Natural killer cell (primary cell): ENCODE measurements at places on chromosomes 11 and 22.
A peak's percentile ranks its signal among the peaks of the same experiment; 100 is the strongest.

DNA sequence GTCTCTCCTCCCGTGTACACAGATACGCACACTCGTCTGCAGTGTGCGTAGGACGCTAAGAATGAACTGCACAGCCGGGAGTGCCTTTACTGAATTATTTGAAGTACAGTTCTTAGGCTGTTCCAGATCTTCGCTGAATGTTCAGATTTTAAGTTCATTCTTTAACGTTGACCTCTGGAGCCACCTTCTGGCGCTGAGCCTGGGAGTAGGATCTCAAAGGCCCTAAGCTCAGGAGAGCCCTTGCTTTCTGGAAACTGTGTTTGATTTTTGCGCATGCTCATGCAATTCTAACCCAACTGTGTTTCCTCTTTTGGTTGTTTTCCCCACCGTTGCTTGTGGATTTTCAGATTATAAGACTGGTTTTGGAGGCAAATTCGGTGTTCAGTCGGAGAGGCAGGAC, 22.8 kb downstream of the CTTN start:
- H3K36me3 ChIP-seq, result no peaks in the 10 kb centered on the region
- peaks cover 55% of the 10 kb centered on the region for H3K27me3 ChIP-seq
- H3K27ac ChIP-seq, result no peak overlapping the region
- peaks cover 34% of the 10 kb centered on the region for H3K4me1 ChIP-seq
- H3K4me3 ChIP-seq, result no peak overlapping the region
- no peak for DNase-seq

DNA sequence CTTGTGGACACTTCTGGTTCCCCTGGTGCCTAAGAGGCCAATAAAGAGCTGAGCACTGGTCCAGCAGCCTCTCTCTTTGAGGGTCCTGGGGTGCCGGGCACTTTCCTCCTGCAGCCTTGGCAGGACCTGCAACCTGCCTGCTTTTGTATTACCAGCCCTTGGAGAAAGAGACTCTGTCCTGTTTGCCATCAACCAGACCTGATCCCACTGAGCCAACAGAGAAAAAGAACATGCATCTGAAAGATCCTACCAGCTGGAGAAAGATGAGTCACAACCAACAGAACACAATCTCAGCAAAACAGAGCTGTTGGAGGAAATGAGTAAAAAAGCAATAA, 321.0 kb downstream of the DDX10 start:
- no peaks in the 10 kb centered on the region for H3K27me3 ChIP-seq
- no peaks in the 10 kb centered on the region for H3K36me3 ChIP-seq
- no peak overlapping the region for H3K4me3 ChIP-seq
- no peak overlapping the region for H3K27ac ChIP-seq
- no peaks in the 10 kb centered on the region for H3K4me1 ChIP-seq

- H3K4me1 ChIP-seq, result no peaks in the 10 kb centered on the region
- no peaks in the 10 kb centered on the region for H3K36me3 ChIP-seq
Measured at GRCh38 chr11:22787551-22788162, 41.9 kb downstream of the SVIP start.

GRCh38 chr22:29003975-29004646, 57.5 kb downstream of the C22orf31 start:
- H3K36me3 ChIP-seq, result no peaks in the 10 kb centered on the region
- peaks cover 7% of the 10 kb centered on the region for H3K27me3 ChIP-seq
- H3K4me1 ChIP-seq, result no peaks in the 10 kb centered on the region
- no peak for DNase-seq
- H3K4me3 ChIP-seq, result no peak overlapping the region

DNA sequence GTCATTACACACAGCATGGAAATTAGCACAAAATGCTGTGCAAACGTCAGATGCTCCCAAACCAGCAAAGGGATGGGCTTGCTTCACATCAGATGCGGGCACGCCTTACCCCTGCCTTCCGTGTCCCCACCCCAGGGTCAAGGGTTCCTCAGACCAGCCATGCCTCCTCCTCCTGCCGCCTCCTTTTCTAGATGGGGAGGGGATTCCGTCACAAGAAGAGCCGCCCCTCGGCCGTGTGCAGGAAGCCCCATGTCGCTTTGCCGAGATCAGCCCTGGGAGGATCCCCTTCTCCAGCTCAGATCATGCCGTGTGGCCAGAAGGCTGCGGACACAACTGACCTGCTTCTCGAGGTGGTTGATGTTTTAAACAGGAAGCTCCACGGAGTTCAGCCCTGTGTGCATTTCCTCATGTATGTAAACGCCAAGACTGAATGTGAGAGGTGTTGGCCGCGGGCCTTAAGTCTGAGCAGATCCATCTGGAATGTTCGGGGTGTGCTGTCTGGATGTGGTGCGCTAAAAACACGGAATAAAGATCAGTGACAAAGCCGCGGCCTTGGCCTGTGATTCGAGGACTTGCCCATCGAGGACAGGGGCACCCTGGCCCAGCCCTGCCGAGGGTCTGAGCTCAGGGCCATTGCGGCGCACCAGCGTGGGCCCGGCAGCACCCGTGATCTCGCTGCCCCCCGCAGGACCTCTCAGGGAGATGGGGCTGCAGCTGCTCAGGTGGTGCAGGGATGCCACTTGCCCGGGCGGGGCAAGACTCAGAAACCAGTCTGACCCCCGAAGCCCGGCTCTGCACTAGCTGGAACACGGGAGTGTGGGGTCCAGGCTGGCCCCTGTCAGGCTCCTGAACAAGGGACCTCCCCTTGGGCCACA, 412.9 kb downstream of the TBC1D22A start:
- DNase-seq, result no peak
- no peaks in the 10 kb centered on the region for H3K27me3 ChIP-seq
- H3K27ac ChIP-seq, result no peak overlapping the region
- H3K4me1 ChIP-seq, result no peaks in the 10 kb centered on the region
- H3K4me3 ChIP-seq, result no peak overlapping the region

GRCh38 chr11:47347137-47347536, 5.4 kb downstream of the MYBPC3 start:
- H3K4me3 ChIP-seq, result no peak overlapping the region
- H3K4me1 ChIP-seq, result no peaks in the 10 kb centered on the region
- H3K27ac ChIP-seq, result no peak overlapping the region
- no peaks in the 10 kb centered on the region for H3K27me3 ChIP-seq
- no peak for DNase-seq

GRCh38 chr11:73851046-73851764, 25.4 kb downstream of the COA4 start:
- peaks cover 3% of the 10 kb centered on the region for H3K36me3 ChIP-seq
- H3K4me1 ChIP-seq, result no peaks in the 10 kb centered on the region
- H3K27ac ChIP-seq, result no peak overlapping the region
- DNase-seq, result no peak

DNA sequence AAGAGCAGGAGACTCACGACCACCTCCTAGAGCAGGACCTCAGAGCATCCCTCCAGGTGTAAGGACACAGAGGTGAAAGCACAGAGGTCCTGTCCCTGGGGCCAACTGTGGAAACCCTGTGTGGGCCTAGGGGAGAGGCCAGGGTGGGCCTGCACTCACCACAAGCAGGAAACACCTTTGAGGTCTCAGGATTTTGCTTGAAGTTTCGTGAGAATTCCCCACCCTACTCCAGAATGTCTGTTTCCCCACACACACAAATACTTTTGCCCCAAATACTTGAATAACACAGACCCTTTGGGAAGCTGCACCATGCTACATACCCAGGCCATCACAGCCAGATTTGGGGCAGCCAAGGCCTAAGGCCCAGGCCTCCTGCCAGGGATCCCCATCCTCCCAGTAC, 18.1 kb downstream of the SLC43A3 start:
- H3K27me3 ChIP-seq, result no peaks in the 10 kb centered on the region
- H3K4me3 ChIP-seq, result no peak overlapping the region
- no peak for DNase-seq
- H3K27ac ChIP-seq, result no peak overlapping the region

DNA sequence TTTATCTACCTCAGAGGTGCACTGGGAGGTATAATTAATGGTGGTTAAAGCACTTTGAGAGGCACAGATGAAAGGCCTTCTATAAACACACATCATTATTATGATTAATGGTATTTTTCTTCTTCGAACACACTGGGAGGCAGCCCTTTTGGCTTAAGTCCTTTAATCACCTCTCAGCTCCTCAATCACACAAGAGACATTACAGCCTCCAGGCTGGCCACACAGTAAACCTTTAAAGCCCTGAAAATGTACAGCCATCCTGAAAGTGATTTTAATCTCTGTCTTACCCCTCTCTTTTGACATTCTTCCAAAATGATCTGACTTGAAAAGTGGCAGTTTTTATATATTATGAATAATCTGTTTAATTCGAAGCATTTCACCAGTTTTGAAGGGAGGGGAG, 54.3 kb upstream of the VSTM5 start:
- H3K4me1 ChIP-seq, result no peaks in the 10 kb centered on the region
- no peaks in the 10 kb centered on the region for H3K27me3 ChIP-seq
- H3K27ac ChIP-seq, result no peak overlapping the region
- no peaks in the 10 kb centered on the region for H3K36me3 ChIP-seq
- no peak overlapping the region for H3K4me3 ChIP-seq
- no peak for DNase-seq

- H3K36me3 ChIP-seq, result no peaks in the 10 kb centered on the region
- H3K4me3 ChIP-seq, result no peak overlapping the region
- no peak for DNase-seq
Measured at GRCh38 chr22:49179175-49179574, 648.5 kb downstream of the BRD1 start.

DNA sequence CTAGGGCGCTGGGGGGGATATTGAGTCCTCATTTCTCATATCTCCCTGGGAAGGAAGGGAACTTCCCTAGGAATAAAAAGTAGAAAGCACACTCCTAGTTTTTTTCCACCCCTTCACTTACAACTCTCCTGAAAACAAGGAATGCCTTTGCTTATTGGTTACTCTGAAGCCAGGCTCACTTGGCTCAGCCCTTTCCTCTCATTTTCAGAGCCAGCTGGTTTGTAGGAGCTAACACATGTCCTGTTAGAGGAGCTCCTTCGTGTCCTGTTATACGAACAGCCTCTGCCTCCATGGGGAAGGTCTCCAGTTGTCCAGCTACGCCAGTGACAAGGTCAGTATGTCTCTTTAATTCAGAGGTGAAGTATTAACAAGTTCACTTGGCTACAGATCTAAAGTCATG, 17.6 kb downstream of the ALKBH8 start:
- no peaks in the 10 kb centered on the region for H3K4me1 ChIP-seq
- H3K4me3 ChIP-seq, result no peak overlapping the region
- H3K36me3 ChIP-seq, result peaks cover 40% of the 10 kb centered on the region

DNA sequence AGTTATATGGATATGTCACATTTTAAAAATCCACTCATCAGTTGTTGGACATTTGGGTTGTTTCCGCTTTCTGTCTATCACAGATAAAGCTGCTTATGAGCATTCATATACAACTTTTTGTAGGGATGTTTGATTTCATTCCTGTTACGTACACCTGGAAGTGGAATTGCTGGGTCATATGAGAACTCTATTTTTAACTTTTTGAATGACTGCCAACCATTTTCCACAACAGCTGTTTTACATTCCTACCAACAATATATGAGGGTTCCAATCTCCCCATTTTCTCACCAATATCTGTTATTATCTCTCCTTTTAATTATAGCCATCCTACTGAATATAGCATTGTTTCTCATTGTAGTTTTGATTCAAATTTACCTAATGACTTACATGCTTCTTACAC, 172.0 kb downstream of the UVRAG start:
- H3K4me1 ChIP-seq, result no peaks in the 10 kb centered on the region
- no peak overlapping the region for H3K27ac ChIP-seq
- no peaks in the 10 kb centered on the region for H3K27me3 ChIP-seq

DNA sequence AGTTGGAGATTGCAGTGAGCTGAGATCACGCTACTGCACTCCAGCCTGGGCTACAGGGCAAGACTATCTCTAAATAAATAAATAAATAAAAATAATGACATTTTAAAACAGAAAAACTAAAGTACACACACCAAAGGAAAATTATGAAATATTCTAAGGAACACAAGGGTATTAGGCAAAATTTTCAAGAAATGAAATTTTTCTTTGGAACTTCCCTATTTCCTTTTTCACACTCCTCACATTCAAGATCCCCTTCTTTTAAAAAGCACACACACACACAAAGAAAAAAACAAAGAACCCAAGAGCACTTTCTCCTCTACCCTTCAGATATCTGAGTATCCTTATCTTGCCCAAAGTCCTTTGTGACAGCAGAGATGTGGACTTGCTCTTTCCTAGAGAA, 92.8 kb downstream of the CCDC73 start:
- H3K4me1 ChIP-seq, result no peaks in the 10 kb centered on the region
- no peaks in the 10 kb centered on the region for H3K27me3 ChIP-seq
- H3K4me3 ChIP-seq, result no peak overlapping the region
- no peak for DNase-seq
- H3K36me3 ChIP-seq, result no peaks in the 10 kb centered on the region

- H3K27me3 ChIP-seq, result no peaks in the 10 kb centered on the region
- peak overlapping the region; percentile 51 for H3K27ac ChIP-seq
- DNase-seq, result no peak
- peaks cover 19% of the 10 kb centered on the region for H3K36me3 ChIP-seq
- peaks cover 73% of the 10 kb centered on the region for H3K4me1 ChIP-seq
- no peak overlapping the region for H3K4me3 ChIP-seq
Measured at GRCh38 chr22:42889304-42889703, 32.2 kb upstream of the ARFGAP3 start.

DNA sequence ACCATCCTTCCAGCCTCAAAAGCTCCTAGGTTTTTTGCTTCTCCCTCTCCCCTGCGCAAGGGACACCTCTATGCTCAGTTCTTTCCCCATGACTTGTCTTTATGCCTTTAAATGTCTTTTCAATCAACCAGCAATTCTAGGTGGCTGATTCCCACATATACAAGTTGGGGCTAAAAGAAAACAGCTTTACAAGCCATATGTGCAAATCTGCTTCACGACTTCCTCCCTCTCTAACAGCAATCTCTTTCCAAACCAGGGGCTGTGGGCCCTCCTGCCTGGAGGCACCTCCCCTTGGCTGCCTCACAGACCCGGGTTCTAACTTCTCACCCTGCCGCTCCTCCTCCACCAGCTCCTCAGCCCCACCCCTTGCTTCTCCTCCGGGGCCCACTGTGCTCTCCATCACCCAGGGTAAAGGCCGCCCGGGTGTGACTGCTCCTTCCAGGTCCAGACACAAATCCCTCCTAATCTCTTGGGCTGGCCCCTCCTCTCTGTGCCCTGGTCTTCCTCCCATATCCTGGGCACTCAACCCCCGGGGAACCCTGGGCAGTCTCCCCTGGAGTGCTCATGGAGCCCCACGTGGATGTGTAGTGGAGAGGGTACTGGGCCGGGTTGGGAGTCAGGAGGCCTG, 14.1 kb downstream of the TMPRSS13 start:
- DNase-seq, result no peak
- H3K27me3 ChIP-seq, result no peaks in the 10 kb centered on the region
- no peaks in the 10 kb centered on the region for H3K36me3 ChIP-seq

DNA sequence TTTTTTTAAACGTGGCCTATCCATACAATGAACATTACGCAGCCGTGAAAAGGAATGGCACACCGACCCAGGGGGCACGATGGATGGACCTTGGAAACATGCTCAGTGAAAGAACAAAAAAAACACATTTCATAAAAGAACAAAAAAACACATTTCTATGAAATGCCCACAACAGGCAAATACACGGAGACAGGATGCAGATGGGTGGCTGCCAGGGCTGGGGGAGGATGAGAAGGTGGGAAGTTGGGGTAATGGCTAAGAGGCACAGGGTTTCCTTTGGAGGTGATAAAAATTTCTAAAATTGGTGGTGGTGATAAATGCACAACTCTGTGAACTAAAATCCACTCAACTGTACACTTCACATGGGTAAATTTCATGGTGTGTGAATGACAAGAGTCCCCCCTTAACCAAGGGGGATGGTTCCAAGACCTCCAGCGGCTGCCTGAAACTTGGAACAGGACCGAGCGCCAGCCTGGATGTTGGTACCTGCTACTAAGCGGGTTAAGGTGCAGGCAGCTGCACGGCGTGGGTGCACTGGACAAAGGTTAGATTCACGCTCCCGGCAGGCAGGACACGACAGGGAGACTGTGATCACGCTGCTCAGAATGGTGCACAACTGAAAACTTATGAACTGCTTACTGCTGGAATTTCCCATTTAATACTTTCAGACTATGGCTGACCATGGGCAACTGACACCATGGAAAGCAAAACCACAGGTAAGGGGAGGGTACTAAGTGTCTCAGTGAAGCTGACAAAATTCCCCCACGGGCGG, 16.5 kb downstream of the BRD1 start:
- H3K4me1 ChIP-seq, result peaks cover 38% of the 10 kb centered on the region
- no peak overlapping the region for H3K4me3 ChIP-seq
- no peak for DNase-seq
- peaks cover 5% of the 10 kb centered on the region for H3K36me3 ChIP-seq
